Nasal cavity respiratory epithelium epithelial cell of viscerocranial mucosa (primary cell): ENCODE measurements at places on chromosomes 2 and 18. TPM values are rescaled to one million over a fixed set of nuclear protein-coding genes. Genes with fewer than 3 reads are reported as not detected.

CPSF3 gene
- total RNA-seq, result 45.5 and 66.6 TPM in 2 replicates

C2orf81 gene
- total RNA-seq, result under 0.01 and 0.85 TPM in 2 replicates

GRB14 gene
- total RNA-seq, result 2.6 and 3.1 TPM in 2 replicates

UGT1A8 gene
- under 0.01 and 0.14 TPM in 2 replicates for total RNA-seq

IRS1 gene
- 18.8 and 34.7 TPM in 2 replicates for total RNA-seq

GNLY gene
- total RNA-seq, result under 0.01 TPM in 1 of 2 replicates, not detected in the other

ASB18 gene
- not detected in 2 replicates for total RNA-seq

RGPD8 gene
- 10.3 and 15.4 TPM in 2 replicates for total RNA-seq

OTX1 gene
- total RNA-seq, result 2.7 and 8.1 TPM in 2 replicates
